ENCODE measurements at places on chromosomes 13 and 19.

GRCh38 chr13:61857198-61857597 lies 441.5 kb upstream of the PCDH20 start:
- no peak for DNase-seq

GRCh38 chr13:34667286-34668218 lies 274.5 kb upstream of the NBEA start:
- no peak for DNase-seq

GRCh38 chr19:5246554-5247155 lies 94.0 kb downstream of the PTPRS start:
- DNase-seq: no peak

GRCh38 chr19:30682999-30683536 lies 310.9 kb downstream of the ZNF536 start:
- DNase-seq: peak; percentile 42

DNA sequence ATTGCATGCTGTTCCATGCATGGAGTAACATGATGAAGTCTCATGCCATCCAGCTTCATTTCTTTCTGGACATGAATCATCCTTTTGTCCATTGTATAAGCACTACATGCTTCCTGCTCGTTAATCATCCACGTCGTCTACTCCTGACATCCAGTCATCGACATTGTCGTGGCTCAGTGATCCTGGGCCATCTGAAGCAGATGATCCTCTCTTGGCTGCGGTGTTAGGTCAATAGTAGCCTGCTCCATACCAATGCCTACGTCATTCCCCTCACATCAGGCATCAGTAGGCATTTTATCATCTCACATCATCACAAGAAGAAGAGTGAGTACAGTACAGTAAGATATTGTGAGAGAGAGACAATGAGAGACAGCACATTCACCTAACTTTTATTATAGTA lies 7.9 kb upstream of the MYO16 start:
- DNase-seq: no peak

DNA sequence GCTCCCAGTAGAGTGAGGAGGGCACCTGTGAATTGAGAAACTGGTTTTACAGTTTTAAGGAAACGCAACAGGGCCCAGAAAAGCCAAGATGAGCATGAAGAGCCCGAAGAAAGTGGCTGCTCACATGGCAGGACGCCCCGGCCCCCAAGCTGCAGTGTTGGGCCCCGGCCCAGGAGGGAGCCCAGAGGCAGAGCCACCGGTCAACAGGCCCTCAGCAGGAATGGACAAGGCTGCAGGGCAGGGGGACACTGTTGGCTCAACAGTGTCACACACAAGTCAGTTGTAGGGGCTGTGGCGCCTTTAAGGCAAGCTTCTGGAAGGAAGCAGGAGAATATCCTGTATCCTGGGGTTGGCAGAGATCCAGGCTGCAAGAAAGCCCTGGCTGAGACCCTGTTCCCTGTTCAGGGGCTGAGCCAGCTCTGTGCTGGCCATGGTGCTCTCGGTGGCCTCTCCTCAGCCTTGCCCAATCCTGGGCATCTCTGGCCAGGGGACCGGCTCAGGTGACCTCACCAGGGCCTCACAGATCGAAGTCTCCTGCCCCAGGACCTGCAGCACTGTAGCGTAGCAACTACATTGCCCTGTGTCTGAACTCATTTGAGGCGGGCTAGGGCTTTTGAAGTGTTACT lies 28.0 kb downstream of the UPF1 start:
- no peak for DNase-seq

GRCh38 chr13:33838647-33839046 lies 20.7 kb downstream of the RFC3 start:
- no peak for DNase-seq

DNA sequence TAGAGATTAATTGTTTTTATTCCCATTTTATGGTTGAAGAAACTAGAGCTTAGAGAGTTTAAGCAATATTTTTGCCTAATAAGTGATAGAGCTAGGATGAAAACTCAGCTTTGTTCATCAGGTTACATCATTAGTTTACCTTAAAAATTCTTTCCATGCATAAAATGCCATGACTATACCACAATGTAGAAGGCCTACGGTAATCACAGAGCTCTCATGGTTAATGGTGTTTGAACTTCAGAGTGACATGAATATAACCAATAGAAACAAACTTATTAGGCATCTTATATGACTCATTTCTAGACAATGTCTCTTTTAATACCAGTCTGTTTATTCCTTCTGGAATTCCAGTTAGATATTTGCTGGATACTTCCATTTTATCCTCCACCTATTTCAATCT lies 78.5 kb downstream of the FGF9 start:
- DNase-seq: no peak

DNA sequence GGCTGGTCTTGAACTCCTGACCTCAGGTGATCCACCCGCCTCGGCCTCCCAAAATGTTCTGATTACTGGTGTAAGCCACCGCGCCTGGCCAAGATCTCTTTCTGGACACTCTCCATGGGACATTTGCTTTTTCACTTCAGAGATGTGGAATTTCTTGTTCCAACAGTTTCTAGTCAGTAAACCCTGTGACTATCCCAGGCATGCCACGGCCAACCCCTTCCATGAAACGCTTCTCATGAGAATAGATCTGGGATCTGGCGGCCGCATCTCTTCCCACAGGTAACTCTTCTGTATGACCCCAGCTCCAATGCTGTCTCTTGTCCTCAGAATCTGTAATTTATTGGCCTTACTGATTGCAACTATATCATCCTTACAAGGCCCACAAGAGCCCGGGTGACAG lies 16.2 kb downstream of the PLPP2 start:
- no peak for DNase-seq

DNA sequence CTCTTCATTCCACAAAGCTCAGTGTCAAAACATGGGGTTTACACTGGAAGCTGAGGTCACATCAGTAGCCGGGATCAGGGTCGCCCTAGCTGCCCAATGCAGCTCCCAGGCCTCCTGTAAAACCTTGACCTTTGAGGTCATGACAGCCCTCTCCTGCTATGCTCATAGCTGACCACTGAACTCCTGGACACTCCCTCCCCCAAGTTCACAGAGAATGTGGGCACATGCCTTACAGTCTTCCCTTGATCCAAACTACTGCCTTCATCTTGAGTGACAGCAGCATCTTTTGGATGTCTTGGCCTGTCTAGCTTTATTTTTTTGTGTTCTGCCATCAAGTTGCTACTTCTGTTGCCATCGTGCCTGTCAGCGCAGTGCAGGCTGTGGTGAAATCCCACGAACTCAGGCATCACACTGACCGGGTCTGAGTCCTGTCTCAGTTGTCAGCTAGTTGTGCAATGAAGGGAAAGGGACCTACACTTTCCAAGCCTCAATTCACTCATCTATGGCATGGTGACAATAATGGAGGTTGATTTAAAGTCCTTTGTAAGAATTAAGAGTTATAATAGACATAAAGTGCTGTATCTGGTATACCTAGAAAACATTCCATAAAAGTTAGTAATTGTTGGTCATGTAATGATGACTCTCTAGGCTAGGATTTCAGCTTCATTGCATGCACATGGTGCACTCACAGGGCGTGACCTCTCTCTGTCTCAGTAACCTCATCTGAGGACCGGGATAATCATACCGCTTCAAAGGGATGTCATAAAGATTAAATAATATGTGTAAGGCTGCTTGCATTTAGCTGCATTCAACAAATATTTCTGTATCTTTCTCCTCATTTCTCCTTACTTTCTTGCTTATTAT lies 16.4 kb upstream of the ALOX5AP start:
- DNase-seq: no peak

DNA sequence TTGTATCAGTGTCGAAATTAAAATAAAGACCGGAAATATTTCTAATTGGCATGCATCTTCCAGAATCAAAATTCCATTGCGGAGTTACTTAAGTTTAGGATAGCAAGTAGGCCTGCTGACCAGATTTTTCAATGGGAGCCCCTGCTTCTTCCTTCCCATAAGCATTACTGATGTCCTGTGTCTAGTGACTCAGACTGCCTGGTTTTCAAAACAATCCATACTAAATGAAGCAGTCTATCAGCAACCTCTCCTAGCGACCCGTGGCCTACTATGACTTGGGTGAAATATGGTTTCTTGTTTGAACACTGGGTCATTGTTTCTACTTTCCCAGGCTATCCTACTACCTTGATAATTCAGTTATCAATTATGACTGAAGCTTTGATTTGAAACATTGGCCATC lies 571.6 kb downstream of the TBC1D4 start:
- no peak for DNase-seq

DNA sequence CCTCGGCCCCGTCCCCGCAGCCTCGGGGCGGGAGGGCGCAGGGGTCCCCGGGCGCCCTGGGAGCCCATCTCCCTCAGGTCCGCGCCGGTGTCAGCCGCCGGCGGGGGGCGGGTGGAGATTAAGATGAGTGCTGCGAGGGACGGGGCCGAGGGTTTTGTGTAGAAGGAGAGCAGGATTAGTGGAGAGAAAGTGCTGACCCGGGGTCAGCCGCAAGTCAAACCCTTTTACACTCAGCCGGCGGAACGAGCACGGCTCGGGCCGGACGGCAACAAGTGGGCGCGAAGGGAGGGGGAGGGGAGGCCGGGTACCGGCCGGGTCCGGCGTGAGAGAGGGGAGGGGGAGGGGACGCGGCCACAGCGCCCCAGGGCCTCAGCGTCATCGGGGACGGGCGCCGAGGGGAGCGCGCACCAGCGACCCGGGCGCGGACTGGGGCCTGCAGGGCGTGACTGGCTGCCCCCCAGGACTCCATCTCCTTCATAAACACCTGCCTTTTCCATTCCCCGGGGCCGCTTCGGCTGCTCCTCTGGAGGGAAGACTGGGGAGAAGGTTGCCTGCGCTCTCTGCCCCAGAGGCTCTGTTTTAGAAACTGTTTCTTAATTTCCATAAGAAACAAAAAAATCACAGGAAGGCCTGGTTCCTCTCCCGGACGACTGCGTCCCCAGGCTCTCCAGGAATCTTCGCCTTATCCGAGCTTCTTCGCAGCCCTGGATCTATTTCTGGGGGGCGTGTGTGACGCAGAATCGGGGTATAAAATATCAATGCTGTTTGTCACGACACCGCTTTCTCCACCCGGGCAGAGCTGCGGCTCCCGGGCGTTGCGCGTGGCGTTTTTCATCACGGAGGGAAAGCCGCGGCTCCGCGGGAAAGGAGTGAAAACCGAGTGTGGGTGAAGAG lies 6.5 kb downstream of the SOX1 start:
- no peak for DNase-seq

DNA sequence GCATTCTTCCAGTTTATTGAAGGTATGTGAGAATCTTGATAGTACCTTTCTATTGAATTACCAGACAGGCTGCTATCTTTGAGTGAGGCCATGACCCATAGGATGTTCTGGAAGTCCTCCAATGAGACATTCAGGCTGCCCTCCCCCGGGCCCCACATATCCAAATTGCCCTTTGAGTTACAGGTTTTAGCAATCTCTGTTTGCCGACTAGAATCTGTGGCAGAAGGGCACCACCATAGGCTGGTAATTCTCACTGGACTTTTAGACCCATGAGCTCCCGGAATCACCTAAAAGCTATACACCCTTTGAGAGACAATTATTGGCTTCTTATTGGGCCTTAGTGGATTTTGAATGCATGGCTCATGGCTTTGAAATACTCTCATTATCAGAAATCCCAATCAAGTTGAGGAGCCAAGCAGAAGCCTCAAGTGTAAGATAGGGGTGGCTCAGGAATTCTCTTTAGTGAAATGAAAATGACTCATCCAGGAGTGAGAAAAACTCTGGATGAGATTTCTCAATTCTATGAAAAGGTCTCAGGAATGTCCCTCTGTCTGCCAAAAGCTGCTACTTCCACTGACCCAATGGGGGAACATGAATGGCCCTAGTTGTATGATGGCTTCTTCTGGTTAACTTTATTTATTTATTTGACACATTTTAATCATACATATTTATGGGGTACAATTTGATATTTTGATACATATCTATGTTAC lies 172.1 kb upstream of the CSNK1A1L start:
- no peak for DNase-seq

- peak; percentile 76 for DNase-seq
Measured at GRCh38 chr19:797528-798414, 519 bp downstream of the PTBP1 start.

DNA sequence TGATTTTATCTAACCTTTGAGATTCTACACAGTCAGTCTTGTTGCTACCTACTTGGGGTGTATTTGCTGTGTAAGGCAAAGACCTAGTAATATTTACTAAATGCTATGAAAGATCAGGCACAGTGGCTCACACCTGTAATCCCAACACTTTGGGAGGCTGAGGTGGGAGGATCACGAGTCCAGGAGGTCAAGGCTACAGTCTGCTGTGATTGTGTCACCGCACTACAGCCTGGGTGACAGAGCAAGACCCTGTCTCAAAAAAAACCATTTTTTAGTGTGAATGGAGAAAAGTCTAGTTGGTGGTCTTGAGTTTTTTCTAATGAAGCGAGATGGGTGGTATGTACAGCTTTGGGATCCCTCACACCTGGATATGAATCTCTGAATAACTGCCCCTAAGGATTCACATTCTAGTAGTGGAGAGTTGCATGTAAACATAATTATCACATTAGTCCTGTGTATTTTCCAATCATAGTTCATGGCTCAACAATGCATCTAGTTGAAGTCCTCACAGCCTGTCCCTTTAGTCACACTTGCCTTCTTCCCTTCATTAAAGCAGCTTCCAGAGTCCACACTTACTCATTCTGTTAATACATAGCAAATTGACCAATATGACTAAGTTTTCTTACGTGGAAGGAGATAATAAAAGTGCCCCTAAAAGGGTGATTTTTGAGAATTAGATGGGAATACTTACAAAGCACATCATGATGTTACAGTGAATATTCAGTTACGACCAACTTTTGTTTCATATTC lies 7.5 kb downstream of the RPL21 start:
- DNase-seq: no peak

DNA sequence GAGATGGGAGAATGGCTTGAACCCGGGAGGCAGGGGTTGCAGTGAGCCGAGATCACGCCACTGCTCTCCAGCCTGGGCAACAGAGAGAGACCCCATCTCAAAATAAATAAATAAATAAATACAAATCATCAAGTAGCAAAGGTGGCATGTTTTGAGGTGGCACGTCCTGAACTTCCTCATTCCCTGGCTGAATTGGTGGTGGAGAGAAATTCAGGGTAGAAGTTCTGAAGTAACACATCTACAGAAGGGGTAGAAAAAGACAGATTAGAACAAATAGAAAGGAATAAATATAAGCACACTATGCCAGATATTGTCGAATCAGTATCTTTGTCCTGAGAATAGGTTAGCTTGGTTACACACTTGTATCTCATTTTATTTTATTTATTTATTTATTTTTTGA lies 6.3 kb downstream of the IFI30 start:
- DNase-seq: no peak

GRCh38 chr13:110285991-110286832 lies 20.7 kb downstream of the COL4A1 start:
- no peak for DNase-seq

- no peak for DNase-seq
Measured at GRCh38 chr13:65940720-65941119, 1289.4 kb downstream of the PCDH9 start.
